ENCODE measurements at places on chromosomes 13 and 19. TPM values are rescaled to one million over a fixed set of nuclear protein-coding genes. Genes with fewer than 3 reads are reported as not detected.

The C13orf46 gene
- total RNA-seq = 0.59 TPM

The CNFN gene
- total RNA-seq = not detected

The SIGLEC14 gene
- 0.08 TPM for total RNA-seq

The F10 gene
- total RNA-seq = not detected

The ERICH6B gene
- not detected for total RNA-seq

The SPACA4 gene
- not detected for total RNA-seq

The ZNF507 gene
- 26.6 TPM for total RNA-seq

The KLF1 gene
- total RNA-seq = 0.84 TPM

The ZNF555 gene
- total RNA-seq = 2.3 TPM

The SCAMP4 gene
- total RNA-seq = 48.6 TPM

The CD70 gene
- total RNA-seq = 41.2 TPM

The SOX1 gene
- not detected for total RNA-seq

The CLEC17A gene
- 1.2 TPM for total RNA-seq

The PRMT1 gene
- 559 TPM for total RNA-seq

The KIR2DL1 gene
- total RNA-seq = 0.34 TPM

The SELENOV gene
- not detected for total RNA-seq

The SLC6A16 gene
- 0.57 TPM for total RNA-seq

All from activated CD8-positive, alpha-beta memory T cell treated with anti-CD3 and anti-CD28 coated beads for 36 hours (primary cell).